ENCODE measurements at places on chromosomes 11 and 22.

- no peak overlapping the region for H3K27ac ChIP-seq
- H3K4me3 ChIP-seq = no peak overlapping the region
- no peak for DNase-seq
- H3K36me3 ChIP-seq = peaks cover 18% of the 10 kb centered on the region
- peaks cover 13% of the 10 kb centered on the region for H3K4me1 ChIP-seq
- H3K27me3 ChIP-seq = no peaks in the 10 kb centered on the region
Observed at GRCh38 chr22:50576070-50576469, 2.2 kb downstream of the CPT1B start.

DNA sequence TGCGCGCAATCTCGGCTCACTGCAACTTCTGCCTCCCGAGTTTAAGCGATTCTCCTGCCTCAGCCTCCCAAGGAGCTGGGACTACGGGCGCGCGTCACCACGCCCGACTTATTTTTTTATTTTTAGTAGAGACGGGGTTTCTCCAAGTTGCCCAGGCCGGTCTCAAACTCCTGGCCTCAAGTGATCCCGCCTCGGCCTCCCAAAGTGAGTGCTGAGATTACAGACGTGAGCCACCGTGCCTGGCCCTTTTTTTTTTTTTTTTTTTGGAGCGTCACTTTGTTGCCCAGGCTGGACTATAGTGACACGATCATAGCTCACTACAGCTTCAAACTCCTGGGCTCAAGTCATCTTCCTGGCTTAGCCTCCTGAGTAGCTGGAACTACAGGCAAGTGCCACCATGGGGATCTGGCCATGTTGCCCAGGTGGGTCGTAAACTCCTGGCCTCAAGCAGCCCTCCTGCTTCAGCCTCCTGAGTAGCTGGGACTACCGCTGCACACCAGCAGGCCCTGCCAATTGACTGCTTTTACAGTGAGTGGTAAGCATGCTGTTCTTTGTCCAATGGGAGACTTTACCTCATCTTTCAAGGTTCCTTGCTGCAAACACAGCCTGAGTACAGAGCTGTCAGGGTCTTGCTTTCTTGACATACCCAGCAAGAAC is 600 bp upstream of the CENPM start:
- peaks cover 34% of the 10 kb centered on the region for H3K36me3 ChIP-seq
- no peaks in the 10 kb centered on the region for H3K27me3 ChIP-seq
- H3K4me3 ChIP-seq = peak overlapping the region; percentile 97
- peaks cover 46% of the 10 kb centered on the region for H3K4me1 ChIP-seq
- no peak for DNase-seq
- H3K27ac ChIP-seq = peak overlapping the region; percentile 90

GRCh38 chr11:131897956-131898355 is 527.5 kb downstream of the NTM start:
- H3K36me3 ChIP-seq = no peaks in the 10 kb centered on the region
- DNase-seq = no peak
- H3K27me3 ChIP-seq = no peaks in the 10 kb centered on the region
- H3K27ac ChIP-seq = no peak overlapping the region
- H3K4me3 ChIP-seq = no peak overlapping the region

- peaks cover 5% of the 10 kb centered on the region for H3K27me3 ChIP-seq
- no peak overlapping the region for H3K4me3 ChIP-seq
- H3K36me3 ChIP-seq = no peaks in the 10 kb centered on the region
Observed at GRCh38 chr11:18757811-18758210, 31.8 kb upstream of the IGSF22 start.

DNA sequence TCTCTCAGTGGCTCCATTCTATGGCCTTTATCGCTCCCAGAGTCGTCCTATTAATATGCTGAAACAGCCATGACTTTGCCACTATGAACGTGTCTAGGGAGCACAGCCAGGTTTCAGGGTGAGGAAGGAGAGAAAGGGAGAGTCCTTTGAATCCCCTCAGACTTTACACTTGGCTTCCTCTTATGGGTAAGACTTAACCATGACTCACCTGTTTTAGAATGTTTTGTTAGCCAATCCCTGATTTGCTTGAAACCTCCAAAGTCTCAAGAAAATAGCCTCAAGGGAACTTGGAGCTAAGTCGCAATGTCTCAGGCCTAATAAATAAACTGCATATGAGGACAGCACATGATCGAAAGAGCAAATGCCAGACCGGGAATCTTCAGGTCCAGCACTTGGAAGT is 131.2 kb upstream of the RCN1 start:
- no peak overlapping the region for H3K27ac ChIP-seq
- peaks cover 3% of the 10 kb centered on the region for H3K4me1 ChIP-seq
- DNase-seq = no peak
- no peak overlapping the region for H3K4me3 ChIP-seq

All from activated naive CD8-positive, alpha-beta T cell treated with anti-CD3 and anti-CD28 coated beads for 36 hours (primary cell).